ENCODE measurements at places on chromosomes 7 and 10.

DNA sequence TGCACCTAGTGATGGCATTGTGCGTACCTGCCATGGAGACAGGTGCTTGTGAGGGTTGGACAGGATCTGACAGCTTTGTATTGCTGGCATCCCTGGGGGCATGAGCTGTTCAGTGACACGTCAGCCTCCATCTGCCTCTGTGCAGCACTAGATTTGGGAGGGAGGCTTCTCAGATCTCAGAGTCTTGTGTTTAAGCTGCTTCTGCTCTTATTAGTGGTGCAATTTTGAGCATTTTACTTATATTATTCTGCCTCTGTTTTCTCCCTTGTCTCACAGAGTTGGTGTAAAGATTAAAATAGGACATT is 5.1 kb downstream of the ARHGAP22 start:
- no peak for DNase-seq

GRCh38 chr7:150446288-150446938 is 4.0 kb upstream of the GIMAP8 start:
- DNase-seq = no peak

GRCh38 chr7:116122972-116123595 is 87.3 kb upstream of the TES start:
- DNase-seq = no peak

DNA sequence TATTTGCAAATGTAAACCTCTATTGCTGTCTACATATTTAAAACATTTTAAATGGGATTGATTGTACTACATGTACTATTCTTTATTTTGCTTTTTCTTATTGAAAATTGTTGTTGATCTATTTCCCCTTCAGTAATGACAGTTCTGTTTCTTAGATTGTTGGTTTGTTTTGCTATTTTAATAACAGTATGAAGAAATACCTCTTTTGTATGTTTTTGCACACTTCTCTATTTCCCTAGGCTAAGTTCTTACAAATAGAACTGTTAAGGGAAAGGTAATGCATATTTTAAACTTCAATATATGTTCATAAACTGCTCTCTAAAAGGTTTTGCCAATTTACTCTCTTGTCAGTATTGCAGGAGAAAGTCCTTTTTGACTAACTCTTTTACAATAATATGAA is 195.0 kb upstream of the PRPS1L1 start:
- no peak for DNase-seq

DNA sequence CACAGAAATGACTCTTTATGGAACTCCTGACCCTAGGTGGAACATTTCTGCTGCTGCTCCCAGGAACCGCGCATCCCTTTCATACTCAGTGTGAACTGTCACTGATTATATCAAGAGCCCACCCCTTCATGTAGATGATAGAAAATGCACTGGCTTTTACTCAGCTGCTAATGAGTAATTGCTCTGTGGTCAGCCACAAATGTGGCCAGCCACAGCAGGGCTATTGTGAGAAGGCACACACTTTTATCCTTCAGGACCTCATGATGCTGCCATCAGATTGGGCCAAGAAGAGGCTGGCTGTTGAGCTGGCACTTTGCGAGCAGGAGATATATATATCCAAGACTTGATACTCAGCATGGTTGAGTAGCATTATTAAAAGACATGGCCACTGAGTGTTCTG is 124.7 kb downstream of the CFAP58 start:
- DNase-seq = no peak

DNA sequence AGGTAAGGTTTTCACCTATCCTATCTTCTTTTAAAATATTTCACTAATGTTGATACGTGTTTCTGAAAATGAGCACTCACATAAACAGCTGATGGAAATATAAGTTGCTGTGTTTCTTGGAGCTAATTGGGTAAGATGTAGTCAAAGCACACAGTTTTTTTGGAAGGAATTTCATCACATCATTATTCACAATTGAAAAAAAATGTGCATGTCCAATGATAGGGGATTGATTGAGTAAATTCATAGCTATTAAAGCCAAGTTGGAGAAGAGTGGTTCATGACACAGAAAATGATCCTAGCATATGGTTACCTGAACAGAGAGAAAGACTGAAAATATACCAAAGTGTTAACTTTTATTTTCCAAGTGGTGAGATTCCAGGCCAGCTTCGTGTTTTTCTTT is 29.6 kb downstream of the GLI3 start:
- no peak for DNase-seq

DNA sequence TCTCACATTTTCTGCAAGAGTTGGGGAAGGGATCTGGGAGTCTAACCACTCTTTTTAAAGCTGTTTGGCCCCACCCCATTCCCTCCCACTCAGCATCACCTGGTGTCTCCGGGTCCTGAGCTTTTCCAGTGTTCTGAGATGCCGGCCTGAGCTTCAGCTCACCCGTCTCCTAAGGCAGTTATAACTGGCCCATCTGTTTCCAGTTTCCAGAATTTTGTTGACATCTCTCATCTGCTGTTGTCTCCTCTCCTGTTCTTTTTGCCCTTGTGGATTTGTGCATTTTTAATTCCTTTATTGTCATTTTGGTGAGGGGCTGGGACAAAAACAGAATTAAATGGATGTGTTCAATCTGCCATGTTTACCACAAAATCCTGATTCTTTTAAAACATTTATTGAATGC is 160.6 kb downstream of the C10orf105 start:
- DNase-seq = no peak

- no peak for DNase-seq
Observed at GRCh38 chr7:101172854-101173751, 7.0 kb downstream of the NAT16 start.

DNA sequence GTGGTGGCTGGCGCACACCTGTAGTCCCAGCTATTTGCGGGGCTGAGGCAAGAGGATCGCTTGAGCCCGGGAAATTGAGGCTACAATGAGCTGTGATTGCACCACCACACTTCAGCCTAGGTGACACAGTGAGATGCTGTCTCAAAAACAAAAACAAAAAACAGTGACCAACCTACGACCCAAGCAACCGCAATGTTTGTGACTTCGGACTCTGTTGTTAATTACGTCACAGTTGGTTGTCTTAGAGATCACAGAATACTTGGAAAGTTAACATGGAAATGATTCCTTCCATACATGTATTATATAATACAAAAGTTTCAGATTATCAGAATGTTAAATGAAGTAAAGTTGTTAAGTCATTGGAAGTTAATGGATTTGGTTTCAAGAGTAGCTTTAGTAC is 106.2 kb downstream of the REEP3 start:
- DNase-seq = no peak

DNA sequence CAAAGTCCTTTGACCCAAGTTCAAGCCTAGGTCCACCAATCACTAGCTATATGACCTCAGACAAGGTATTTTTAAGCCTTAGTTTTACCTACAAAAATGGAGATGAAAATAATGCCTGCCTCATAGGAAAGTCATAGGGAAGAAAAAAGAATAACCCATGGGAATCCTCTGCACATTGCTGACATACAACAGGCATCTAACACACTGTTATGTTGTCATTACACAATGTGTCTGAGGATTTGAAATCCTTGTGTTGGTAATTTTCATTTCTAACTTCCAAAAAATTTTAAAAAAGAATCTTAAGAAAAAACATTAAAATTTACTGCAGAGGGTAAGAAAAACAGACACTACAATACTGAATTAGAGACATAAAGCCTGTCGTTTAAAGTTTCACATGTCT is 5.7 kb downstream of the ANK3 start:
- no peak for DNase-seq
